Activated CD4-positive, alpha-beta T cell treated with anti-CD3 and anti-CD28 coated beads, Interleukin-2, Interleukin-6, amounts not matched to agents 100 ng/mL and 50 ng/mL, durations not matched to agents 16 hours and 8 hours (primary cell): ENCODE measurements at places on chromosomes 1 and 21.
A peak's percentile ranks its signal among the peaks of the same experiment; 100 is the strongest.

DNA sequence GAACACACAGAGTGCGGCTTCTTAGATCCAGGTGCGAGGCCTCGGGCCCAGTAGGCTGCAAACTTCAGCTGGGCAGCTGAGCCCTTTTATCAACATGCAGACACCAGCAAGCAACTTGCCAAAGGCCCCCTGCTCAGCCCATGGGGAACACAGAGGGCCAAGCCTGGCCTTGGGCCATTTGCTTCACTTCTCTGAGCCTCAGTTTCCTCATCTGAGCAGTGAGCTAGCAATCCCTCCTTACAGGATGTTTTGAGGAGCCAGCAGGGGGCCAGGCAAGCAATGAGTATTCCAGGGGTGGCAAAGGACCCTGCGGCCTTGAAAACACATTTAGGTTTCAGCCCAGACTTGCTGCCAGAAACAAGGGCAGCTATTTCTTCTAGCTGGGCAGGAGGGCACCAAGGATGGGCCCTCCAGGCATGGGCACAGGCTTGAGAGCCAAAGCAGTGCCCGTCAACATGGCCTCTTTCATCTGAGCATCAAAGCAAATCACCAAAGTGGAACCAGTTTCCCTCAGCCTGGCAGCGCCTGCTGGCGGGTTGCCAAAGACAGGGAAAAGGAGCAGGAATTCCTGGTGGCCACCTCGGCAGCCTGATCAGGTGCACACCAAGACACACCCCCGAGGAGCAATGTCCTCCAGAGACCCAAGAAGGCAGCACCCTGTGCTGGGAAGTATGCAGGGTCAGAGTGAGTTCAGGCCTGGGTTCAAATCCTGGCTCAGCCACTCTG, 1.4 kb downstream of the MATN1 start:
- no peak for DNase-seq

- no peak for DNase-seq
These were observed 9.9 kb upstream of the GPR25 start for GRCh38 chr1:200862713-200863415.

DNA sequence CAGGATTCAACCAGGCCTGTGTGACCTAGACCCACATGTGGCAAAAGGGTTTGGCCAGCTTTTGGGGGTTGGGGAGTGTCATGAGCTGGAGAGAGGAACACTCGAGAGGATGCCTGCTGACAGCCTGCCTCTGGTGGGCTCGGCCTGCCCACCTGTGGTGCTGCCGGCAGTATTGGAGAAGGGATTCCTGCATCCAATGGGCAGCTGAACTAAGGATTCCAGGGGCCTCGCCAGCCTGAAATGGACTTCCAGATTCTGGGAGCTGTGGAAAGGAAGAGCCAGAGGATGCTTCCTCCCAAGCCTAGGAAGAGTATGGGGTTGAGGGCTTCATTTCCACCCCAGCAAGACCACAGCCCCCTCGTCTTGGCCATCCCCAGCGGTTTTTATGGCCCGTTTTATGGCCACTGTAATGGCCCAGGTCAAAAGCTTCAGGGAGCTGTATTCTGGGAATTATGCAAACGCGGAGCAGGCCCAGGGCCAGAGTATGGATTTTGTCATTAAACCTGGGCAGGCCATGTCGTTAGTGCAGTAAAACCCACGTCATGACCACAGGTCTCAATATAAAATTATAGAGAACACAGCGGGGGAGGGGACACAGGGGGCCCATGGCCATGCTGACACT, 63.6 kb downstream of the TMEM53 start:
- DNase-seq, result no peak

DNA sequence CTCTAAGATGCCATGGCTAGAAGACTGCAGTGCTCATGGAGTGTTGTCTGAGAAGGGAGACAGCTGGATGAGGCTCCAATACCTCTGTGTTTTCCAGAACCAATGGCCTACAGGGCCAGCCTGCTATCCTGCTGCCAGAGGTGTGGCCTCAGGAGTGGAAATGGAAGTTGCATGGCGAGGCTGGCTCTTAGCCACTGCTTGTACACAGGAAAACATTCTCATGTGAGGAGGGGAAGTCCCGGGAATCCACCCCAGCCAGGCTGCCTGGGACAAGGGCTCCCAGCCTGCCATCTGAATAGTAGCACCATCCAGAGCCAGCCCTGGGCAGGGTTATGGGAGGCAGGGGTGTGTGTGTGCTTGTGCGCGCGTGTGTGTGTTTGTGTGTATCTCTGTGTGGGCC, 56.5 kb downstream of the SDC3 start:
- no peak for DNase-seq

DNA sequence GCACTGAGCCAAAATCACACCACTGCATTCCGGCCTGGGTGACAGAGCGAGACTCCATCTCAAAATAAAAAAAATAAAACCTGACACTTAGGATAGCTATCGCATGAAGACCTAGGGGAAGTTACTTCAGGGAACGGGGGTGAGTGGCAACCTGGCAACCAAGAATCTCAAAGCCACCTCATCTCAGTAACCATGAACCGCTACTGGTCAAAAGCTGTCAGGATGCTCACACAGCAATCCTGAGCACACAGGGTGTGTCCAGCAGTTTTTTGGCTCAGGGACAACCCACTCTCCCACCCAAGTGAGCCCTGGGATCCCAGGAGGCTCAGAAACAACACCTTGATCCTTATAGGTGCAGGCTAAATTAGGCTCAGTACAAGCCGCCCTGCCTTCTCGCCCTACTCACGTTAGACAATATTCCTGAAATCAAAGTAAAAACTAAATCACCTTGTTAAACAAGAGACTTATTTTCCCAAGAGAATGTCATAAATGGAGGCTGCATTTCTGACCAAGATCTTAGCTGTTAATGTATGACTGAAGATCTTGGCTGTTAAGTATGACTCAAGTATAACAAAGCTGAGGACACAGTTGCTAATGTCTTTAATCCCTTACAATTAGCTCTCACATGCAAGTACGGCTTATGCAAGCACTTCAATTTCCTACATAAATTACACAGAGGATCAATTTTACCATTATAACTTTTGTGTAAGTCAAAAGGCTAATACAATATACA, 48.3 kb upstream of the NADK start:
- DNase-seq, result peak; percentile 23
